Esophagus squamous epithelium (tissue), 5 donors: ENCODE measurements at places on chromosomes 13 and 19.

- no peak for DNase-seq
Observed at GRCh38 chr19:35845215-35846037, 6.9 kb downstream of the NPHS1 start.

GRCh38 chr13:102018716-102019115 lies 383.1 kb downstream of the FGF14 start:
- DNase-seq, result no peak

DNA sequence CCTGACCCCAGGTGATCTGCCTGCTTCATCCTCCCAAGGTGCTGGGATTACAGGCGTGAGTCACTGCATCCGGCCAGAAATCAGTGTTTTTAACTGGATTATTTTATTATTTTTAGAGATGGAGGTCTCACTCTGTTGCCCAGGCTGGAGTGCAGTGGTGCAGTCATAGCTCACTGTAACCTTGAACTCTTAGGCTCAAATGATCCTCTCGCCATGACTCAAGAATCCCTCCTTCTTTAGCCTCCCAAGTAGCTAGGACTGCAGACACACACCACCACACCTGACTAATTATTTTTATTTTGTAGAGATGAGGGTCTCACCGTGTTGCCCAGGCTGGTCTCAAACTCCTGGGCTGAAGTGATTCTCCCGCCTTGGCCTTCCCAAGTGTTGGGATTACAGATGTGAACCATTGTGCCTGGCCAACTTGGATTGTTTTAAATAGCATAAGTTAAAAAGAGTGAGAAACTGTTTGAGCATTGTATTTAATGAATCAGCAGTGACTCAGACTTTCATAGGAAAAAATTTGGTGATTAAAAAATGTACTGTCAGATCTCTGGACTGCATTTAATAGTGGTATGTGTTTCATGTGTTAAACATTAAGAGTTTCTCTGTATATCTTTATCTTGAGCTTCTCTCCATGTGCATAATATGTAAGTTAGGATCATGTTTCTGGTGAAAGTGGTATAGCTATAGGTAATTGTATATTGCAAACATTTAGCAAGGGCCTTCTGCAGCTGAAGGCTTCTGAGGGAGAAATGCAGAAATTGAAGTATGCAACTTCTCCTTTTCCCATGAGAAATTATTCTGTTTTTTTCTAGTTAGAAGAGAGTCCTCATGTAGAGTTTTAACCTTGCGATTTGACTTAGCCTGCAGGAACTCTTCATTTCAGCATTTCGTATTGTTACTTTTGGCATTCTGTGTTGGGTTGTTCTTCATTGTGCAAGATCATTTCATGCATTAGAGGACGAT lies 121.2 kb downstream of the PCCA start:
- no peak for DNase-seq

DNA sequence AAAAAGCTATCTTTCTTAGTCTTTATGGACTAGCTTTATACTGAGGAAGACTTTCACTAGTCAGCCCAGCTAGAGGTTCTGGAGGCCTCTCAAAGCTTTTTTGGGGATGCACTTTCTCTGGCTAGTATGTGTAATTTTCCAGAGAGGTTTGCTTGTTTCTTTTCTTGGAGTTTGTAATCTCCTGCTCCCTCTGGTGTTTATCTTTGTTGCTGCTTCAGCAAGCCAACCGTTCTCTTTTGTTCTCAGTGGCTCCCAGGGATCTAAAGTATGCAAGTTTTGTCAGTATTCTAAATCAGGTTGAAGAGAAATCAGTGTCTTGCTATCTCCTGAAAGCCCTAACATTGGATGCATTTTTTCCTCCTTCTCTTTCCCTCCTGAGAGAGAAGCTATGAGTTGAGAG lies 121.1 kb upstream of the MYO16 start:
- no peak for DNase-seq

GRCh38 chr13:49840675-49841074 lies 48.2 kb upstream of the KPNA3 start:
- DNase-seq, result no peak

DNA sequence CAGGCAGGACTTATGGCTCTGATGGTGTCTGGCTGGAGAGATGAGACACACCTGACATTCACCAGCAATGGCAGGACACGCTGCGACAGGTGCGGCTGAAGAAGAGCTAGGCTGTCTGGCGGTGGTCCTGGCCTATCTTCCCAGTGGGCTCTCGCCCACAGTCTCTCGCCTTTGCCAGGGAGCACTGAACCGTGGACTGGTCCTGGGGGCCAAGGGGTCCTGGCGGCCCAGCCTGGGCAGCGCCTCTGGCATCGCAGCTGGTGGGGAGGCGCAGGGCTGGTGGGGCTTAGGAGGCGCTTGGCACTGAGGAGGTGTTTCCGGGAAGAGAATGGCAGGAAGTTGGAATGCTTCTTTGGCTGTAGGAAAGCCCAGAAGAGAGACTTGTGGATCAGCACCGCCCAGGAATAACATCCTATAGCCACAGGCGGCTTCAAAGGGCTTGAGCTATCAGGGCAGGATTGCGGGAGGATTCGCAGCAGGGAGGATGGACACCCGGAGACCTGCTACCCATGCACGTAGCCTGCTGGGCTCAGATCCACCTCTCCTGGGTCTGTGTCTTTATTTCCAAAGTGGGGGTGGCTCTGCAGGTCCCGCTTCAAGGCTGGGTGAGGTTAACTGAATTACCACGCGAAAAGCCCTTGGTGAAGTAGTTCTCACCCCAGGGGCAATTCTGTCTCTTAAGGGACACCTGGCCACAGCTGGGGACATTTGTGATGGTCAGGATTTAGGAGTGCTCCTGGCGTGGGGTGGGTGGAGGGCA lies 14.6 kb downstream of the KDM4B start:
- no peak for DNase-seq

- no peak for DNase-seq
Observed at GRCh38 chr19:12596927-12597548, 13.6 kb downstream of the ZNF490 start.

DNA sequence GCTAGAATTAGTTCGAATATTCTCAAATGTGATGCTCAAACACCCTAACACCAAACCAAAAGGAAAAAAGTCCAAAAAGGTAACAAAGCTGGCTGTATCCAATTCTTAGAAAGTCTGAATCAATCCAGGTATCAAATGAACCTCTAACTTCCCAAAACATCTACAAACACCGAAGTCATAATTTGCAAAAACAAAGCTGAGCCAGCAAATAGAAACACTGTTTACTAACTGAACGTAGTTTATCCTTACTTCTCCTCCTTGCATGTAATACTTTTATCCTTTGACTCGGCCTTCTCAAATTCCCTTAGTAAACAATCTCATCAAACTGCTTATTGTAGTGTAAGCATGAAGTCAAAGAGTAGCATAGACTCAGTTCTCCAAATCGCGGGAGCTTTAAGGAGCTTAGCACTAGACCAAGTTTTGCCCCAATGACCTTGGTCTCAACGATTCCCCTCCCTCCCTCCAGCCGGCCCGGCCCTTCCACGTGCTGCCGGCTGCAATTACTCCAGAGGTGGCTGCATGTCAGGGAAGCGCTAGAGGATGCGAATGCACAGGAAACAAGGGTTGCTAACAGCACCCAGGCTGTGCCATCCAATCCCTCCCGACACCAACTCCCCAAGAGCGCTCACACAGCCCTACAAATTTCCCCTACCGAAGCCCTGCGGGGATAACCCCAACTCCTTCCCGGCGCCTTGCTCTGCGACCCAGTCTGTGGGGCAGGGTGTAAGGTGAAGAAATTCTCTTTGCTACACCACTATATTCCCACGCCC lies 693 bp downstream of the XPO4 start:
- DNase-seq, result no peak

- no peak for DNase-seq
Observed at GRCh38 chr19:46279177-46279576, 17.7 kb upstream of the HIF3A start.

- DNase-seq, result no peak
Observed at GRCh38 chr19:16001481-16002312, 52.9 kb downstream of the OR10H4 start.

GRCh38 chr19:35290381-35291127 lies 1.4 kb upstream of the MAG start:
- DNase-seq, result no peak

DNA sequence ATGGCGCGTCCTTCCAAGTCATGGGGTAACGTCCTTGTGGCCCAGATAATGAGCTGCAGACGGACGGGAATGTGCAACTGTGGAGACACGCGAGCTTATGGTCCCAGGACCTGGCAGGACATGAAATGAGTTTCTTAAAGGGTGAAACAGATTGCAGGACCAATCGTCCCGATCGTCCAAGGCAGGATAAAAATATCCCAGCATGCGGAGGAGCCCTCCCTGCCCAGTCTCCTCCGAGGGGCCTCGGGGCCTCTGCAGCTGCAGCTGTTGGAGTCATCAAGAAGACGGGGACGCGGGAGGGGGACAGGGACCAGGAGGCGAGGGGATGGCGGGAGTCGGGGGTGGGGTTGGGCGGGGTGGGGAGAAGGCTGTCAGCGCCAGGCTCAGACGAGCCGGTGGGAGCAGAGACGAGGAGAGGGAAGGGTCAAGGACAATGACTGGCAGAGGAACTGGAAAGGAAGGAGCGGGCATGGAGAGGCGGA lies 14.4 kb upstream of the GARIN5A start:
- no peak for DNase-seq

- DNase-seq, result no peak
Observed at GRCh38 chr13:64928696-64929499, 2301.2 kb downstream of the PCDH9 start.

DNA sequence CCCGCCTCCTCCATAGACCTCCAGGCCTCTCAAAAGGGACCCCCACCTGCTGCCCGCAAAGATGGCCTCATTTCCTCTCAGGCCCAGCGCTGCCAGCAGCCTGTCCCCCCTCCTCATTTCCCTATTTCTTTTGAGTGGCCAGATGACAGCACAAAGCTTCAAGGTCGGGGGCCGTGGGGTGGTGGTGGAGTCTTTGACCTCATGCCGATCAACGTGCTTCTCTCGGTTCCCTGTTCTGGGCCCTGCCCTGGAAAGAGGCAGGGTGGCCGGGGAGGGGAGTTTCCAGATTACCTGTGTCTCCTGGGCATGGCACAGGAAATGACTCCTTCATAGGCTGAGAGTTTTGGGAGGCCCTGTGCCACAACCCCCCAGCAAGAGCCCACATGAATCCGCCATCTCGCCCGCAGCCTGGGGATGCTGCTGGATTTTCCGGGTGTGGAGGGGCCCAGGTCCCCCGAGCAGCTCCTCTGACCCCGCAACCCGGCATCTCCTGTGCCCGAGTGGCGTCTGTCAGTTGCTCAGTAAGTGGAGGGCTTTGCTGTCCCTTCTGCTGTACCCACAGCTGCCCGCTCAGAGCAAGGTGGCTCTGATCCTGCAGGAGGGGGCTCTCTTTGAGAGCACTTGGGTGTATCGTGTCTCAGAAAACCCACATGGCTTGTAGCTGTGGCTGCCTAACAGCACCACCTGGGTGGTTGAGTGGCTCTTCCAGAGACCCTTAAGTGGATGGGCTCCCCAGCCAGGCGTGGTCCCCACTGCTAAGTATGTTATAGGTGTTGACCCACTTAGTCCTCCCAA lies 139.4 kb downstream of the SIPA1L3 start:
- DNase-seq, result no peak

GRCh38 chr13:24892829-24893228 lies 128.9 kb downstream of the RNF17 start:
- no peak for DNase-seq

DNA sequence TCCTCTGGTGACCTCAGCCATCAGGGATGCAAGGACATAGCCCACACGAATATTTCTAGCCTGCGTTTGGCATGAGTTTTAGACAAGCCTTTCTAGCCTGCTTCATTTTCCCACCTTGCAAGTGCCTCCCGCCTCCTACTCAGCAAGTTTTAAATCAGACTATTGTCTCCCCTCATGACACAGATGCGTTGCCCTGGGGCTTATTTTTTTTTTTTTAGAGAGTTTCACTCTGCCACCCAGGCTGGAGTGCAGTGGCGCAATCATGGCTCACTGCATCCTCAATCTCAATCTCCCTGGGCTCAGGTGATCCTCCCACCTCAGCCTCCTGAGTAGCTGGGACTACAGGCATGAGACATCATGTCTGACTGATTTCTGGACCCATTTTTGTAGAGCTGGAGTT lies 14.6 kb downstream of the GJB2 start:
- no peak for DNase-seq

DNA sequence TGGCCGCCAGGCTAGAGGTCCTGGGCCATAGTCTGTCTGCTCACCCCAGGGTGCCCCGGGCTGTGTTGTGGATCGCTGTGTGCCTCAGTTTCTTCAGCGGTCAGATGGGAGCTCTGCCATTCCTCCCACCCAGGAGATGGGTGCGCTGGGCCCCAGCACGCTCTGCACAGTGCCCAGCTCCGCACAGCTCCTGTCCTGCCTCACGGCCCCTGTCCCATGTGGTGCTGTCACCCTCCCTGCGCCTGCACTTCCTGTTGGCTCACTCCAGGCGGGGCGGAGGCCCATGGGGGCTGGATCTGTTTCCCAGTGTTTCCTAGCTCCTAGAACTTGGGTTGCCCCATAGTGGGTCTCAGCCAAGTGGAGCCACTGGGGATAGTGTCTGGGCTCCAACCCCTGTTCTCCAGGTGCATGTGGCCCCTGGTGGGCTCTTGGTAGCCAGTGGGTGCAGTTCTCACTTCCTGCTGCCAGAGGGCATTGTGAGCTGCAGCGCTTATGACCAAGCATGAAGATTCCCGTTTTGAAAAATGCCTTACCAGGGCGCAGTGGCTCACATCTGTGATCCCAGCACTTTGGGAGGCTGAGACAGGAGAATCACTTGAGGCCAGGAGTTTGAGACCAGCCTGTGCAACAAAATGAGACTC lies 69.8 kb downstream of the KDM4B start:
- DNase-seq, result no peak

- DNase-seq, result no peak
Observed at GRCh38 chr19:49337267-49338022, 2.2 kb downstream of the CD37 start.

DNA sequence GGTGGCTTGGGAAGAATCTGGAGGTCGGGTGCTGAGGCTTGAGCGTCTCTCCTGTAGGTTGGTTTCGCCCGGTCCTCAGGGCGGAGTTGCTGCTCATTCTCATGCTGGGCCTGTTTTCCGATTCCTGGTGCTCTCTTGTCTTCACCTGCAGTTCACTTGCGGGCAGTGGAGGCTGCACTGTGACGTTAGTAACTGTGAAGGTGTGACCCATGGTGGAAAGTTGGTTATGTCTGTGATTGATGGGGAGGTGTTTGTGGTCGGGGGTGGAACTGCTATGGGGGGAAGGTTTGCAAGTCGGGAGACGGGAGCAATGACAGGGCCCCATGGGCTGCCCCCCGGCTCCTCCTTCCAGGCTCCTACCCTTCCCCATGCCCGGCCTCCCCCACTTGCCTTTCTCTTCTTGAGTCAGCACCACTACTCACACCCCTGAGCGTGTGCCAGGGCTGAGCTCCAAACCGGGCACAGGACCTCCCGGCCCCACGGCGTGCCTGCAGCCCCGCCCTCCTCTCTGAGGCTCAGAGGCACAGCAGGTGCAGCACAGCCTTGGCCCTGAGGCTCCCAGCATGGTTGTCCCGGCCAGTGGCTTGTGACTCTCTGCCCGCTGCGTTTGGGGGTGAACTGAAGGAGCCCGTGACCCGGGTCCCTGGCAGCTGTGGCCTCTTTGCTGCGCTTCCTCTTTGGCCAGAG lies 79.1 kb downstream of the ATP11A start:
- DNase-seq, result no peak

GRCh38 chr19:18073197-18073596 lies 13.5 kb downstream of the IL12RB1 start:
- no peak for DNase-seq

- no peak for DNase-seq
Observed at GRCh38 chr13:42991898-42992763, at the start of gene EPSTI1. Gene EPSTI1, minus strand, starts transcription at chr13:42992241. Its CDS starts 76 bp downstream, at chr13:42992165.
